ENCODE measurements at places on chromosomes 3 and 15. TPM values are rescaled to one million over a fixed set of nuclear protein-coding genes. Genes with fewer than 3 reads are reported as not detected.

The SEMA6D gene
- total RNA-seq: 34.9 TPM

The GOLGA8J gene
- not detected for total RNA-seq

The SELENOK gene
- 55.0 TPM for total RNA-seq

The RASGRP1 gene
- total RNA-seq: 8.8 TPM

The PP2D1 gene
- total RNA-seq: not detected

The NR1I2 gene
- not detected for total RNA-seq

The GPR149 gene
- total RNA-seq: not detected

The SLC38A3 gene
- 2.0 TPM for total RNA-seq

The AGTR1 gene
- 12.0 TPM for total RNA-seq

The LMOD3 gene
- total RNA-seq: not detected
